Activated CD8-positive, alpha-beta memory T cell treated with anti-CD3 and anti-CD28 coated beads for 24 hours (primary cell): ENCODE measurements at places on chromosomes 4 and X.

GRCh38 chr4:109879081-109879480, 31.2 kb downstream of the LRIT3 start:
- DNase-seq, result no peak

- no peak for DNase-seq
These were observed 62.5 kb downstream of the PJA1 start for GRCh38 chrX:69102612-69103194.

DNA sequence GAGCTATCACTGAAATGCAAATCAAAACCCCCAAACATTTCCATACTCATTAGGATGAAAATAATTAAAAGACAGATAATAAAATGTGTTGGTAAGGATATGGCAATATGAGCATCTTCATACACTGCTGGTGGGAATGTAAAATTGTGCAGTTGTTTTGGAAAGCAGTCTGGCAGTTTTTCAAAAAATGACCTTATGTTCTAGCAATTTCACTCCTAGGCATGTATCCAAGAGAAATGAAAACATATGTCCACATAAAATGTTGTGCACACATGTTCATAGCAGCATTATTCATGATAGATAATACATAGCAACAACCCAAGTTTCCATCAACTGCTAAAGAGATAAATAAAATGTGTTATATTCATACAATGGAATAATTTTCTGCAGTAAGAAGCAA, 14.8 kb upstream of the GPRASP2 start:
- no peak for DNase-seq

- no peak for DNase-seq
These were observed 486.4 kb upstream of the FAT1 start for GRCh38 chr4:187209921-187210613.
